ENCODE measurements at places on chromosomes 2 and 18.

- no peak for DNase-seq
Observed at GRCh38 chr2:20419007-20419576, 27.8 kb upstream of the RHOB start.

- DNase-seq, result no peak
Observed at GRCh38 chr2:183465048-183465447, 340.8 kb downstream of the NUP35 start.

- DNase-seq, result no peak
Observed at GRCh38 chr2:89844221-89844943, 1152.9 kb downstream of the RPIA start.

GRCh38 chr2:19973466-19973865 is 16.4 kb downstream of the WDR35 start:
- DNase-seq, result no peak

DNA sequence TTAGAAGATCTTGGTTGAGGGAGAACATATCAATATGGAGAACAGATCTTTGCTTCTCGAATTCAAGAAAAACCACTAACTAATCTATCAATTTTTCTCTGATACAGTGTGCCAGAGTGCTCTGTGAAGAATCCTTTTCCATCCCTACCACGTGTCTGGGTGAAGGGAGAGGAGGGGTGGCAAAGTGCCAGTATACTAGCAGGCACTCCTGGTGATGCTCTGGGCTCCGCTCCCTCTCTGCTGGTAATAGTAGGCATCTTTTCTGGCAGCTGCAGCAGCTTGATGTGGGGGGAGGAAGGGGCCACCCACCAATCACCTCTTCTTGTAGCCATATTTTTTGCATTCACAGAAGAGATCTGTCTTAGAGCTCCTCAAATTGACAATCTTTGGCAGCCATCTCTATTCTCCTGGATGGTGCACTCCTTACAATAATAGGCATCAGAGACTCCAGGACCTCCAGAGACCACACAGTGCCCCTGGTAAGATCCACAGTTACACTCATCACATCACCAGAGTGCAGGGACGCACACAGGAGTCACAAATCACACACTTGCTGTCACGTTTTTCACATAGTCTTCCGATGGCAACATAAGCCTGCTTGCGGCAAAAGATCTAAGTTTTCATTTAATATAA is 15.7 kb downstream of the STK39 start:
- DNase-seq, result no peak

- no peak for DNase-seq
Observed at GRCh38 chr2:1867141-1867540, 122.8 kb upstream of the PXDN start.

- no peak for DNase-seq
Observed at GRCh38 chr2:44943693-44944101, 2.2 kb downstream of the SIX3 start.

DNA sequence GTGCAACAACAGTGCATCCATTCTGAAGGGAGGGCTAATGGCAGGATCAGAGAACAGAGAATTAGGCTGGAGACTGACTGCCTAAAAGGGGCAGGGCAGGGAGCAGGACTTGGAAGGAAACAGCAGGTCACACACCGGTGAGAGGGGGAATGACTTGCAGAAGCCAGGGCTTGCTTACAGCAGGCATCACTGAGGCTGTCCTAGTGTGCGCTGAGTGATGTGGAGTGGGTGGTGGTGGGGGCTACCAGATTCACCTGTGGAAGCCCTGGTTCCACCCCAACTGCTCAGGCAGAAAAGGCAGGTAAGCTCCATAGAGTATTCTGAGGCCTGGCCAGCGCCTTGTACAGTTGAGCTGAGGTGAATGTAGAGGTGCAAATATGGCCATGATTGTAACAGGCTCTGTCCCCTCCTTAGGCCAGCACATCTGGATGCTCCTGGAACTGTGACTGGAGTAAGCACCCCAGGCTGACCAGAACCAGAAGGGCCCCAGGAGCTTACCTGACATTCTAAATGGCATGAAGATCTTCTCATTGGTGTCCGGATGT is 49.4 kb downstream of the SFXN5 start:
- no peak for DNase-seq

GRCh38 chr18:53380063-53380639 is 844.3 kb downstream of the MBD2 start:
- no peak for DNase-seq

DNA sequence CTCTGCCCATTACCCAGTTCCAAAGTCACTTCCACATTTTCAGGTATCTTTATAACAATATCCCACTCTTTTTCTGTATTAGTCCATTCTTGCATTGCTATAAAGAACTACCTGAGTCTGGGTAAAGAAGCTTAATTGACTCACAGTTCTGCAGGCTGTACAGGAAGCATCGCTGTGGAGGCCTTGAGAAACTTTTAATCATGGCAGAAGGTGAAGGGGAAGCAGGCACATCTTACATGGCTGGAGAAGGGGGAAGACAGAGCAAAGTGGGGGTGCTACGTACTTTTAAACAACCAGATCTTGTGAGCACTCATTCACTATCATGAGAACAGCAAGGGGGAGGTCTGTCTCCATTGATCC is 85.4 kb upstream of the MAP4K3 start:
- DNase-seq, result no peak

GRCh38 chr18:48955830-48956261 is 5.1 kb upstream of the SMAD7 start:
- DNase-seq, result no peak

DNA sequence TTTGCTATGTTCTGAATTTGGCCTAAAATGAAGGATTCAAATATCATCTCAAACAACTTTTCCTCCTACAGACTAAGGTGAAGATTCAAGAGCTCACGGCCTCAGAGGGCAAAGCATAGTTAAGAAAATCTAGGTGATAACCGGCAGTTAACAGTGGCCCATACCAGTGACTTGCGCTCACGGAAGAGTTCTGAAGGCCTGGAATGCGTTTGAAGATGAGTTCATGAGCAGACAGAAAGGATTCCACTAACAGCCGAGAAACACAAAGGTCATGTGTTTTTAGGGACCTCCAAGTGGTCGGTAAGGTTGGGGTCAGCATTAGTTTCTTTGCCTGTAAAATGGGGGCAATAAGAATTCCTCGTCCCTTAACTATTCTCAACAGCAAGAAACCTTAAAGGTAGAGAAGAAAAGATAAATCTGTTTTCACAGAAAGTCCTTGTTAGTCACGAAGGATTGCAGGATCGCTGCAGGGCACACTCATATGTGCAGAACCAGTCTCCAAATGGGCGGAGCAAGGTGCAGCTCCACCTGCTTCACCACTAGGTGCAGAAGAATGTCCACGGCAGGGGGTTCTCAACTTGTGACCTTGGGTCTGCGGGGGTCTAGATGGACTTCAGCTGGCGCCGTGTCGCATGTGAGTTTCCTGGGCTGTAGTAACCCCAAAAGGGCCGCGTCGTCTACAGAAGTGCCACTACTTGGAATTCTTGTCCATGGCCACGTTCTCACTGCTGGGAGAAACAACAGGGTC is 708 bp upstream of the RPIA start:
- DNase-seq, result peak; percentile 13

DNA sequence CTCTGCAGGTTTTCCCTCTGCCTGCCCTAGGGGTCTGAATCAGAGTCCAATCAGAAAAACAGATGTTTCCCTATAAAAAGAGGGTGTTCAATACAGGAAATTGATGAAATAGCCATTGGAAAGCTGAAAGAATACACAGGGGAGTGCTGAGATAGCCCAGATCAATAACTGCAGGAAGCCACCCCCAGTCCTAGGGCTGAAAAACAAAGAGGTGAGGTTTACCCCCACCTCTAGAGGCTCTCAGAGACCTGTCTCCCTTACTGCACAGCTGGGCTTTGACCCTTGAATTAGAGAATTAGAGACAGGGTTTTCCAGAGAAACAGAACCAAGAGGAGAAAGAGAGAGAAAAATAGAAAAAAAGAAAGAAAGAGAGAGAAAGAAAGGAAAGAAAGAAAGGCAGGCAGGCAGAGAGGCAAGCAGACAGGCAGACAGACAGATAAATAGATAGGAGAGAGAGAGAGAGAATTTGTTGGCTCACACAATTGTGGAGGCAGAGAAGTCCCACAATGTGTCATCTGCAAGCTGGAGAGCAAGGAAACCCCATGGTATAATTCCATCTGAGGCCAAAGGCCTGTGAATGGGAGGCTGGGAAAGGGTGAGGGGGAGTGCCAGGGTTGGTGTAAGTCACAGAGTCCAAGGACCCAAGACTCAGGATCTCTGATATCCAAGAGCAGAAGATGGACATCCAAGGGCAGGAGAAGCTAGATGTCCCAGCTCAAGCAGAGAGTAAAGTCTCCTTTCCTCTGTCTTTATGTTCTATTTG is 18.9 kb upstream of the ME2 start:
- no peak for DNase-seq

- no peak for DNase-seq
Observed at GRCh38 chr18:36484591-36484990, 187.1 kb downstream of the FHOD3 start.

DNA sequence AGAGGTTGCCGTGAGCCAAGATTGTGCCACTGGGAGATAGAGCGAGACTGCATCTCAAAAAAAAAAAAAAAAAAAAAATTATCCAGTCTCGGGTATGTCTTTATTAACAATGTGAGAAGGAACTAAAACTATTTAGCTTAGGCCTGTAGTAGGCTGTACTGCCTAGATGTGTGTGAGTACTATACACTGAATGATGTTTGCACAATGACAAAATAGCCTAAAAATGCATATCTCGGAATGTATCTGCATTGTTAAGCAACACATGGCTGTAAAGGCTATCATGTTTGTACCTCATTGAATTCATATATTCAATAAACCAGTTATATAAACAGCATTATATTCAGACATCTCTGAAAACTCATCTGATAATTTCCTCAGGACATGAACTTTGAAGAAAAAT is 191.2 kb upstream of the SESTD1 start:
- no peak for DNase-seq

DNA sequence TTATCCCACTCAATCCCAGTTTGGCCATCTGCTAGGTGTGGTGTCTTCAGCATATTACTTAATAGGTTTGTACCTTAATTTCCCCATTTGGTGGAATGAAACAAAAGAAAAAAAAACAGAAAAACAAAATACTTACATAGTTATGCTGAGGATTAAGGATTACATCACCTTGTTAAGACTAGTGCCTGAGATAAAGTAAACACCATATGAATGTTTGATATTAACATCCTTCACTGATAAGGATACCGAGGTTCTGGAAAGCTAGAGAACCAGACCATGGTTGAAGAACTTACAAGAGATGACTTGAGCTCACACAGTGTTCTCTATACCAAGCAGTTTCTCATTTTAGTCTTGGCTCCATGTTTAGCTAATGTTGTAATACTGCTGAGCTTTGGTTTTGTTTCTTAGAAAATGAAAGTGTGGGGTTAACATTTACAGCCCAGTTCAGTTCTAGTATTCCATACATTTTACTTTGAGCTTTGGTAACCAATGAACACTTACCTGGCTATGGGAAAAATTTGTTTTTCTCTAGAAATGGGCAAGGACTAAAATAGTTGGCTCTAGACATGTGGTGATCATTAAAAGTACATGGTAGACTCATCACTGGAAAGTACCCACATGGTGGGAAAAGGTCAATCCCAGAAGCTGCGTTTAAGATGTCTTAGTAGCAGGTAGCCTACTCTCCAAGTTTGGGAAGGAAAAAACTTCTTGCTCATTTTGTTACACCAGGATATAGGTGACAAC is 5.8 kb upstream of the GPD2 start:
- no peak for DNase-seq

DNA sequence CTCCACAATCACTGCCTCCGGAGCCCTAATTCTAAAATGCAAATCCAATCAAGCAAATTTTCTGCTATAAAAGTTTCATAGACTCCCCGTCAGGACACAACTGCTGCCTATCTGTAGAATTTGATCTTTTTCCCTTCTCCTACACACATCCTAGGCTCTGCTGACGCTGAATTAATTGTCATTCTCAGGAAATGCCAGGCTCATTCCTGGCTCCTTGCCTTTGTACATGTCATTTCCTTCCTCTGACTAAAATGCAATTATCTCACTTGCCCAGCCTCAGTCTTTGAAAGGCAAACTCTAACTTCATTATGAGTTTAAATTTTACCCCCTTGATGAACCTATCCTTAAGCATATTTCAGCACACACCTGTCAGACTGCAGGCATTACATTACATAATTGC is 844.9 kb upstream of the CRIM1 start:
- DNase-seq, result no peak

DNA sequence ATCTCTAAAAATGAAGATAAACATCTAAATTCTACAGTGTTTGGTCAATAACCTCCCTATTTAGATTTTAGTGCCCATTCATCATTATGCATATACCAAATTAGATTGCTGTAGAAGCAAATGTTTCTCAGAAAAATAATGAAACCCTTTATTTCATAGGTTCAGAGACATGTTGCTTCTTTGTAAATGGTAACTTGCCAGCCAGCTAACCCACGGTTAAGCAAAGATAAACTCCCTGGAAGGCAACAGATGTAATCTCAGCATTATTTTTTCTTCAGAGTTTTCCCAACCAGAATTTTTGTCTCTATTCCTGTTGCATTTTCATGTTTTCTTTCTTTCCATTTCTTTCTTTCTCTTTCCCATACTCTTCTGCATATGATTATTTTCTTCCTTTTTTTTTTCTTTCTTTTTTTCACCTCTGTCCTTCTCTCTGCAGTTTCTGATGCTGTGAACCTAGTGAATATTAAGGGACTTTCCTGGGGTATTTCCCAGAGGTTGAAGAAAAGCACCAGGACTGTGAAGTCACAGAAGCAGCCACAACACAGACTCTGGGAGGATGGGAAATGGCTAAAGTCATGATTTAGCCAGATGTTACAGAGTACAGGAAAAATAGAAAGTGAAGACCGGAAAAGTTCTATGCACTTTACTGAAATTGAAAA is 50.0 kb upstream of the DSG1 start:
- no peak for DNase-seq
